Naive thymus-derived CD4-positive, alpha-beta T cell (primary cell): ENCODE measurements at places on chromosomes 7 and 10.

DNA sequence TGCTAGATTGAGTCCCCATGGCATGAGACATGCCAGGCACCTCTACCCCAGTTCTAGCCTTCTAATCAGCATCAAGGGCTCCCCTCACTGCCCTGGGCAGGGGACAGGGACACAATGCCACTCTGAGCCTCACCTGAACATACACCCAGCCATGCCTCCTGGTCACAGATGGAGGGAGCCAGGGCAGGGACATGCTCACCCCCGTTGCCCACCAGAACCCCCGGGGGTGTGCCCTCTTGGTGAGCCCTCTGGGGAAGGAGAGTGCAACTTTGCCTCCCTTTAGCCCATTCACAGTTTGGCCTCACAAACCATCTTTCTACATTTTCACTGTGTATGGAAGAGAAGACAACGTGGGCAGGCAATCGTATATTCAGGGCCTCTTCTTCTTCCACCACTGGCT is 167.2 kb downstream of the LCOR start:
- no peak for DNase-seq

- no peak for DNase-seq
Measured at GRCh38 chr7:34104115-34104514, 198.8 kb downstream of the BMPER start.

- DNase-seq = no peak
Measured at GRCh38 chr7:66257481-66257880, 52.3 kb downstream of the TPST1 start.

GRCh38 chr7:109951565-109951928 is 1139.4 kb upstream of the LRRN3 start:
- no peak for DNase-seq

- DNase-seq = no peak
Measured at GRCh38 chr7:83036721-83037380, 125.8 kb downstream of the PCLO start.

- no peak for DNase-seq
Measured at GRCh38 chr7:67590649-67591048, 594.0 kb downstream of the TYW1 start.

- DNase-seq = no peak
Measured at GRCh38 chr10:5468262-5469106, 30.9 kb downstream of the CALML5 start.

DNA sequence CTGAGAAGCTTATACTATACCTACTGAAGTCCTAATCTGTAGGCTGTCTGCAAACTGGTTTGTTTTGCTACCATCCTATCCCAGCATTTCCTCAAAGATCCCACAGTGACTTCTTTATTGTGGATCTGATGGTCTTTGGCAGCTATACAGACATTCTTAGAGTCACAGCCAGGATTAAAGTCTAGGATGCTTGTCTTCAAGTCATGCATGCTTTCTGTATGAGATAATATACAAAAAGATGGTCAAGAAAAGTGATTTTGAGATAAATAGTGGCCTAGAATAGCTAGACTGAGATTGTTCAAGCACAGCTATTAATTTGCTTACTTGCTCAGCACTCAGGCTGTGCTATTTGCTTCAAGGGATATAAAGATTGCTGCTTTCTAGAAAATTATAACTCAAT is 454.4 kb downstream of the AUTS2 start:
- no peak for DNase-seq

DNA sequence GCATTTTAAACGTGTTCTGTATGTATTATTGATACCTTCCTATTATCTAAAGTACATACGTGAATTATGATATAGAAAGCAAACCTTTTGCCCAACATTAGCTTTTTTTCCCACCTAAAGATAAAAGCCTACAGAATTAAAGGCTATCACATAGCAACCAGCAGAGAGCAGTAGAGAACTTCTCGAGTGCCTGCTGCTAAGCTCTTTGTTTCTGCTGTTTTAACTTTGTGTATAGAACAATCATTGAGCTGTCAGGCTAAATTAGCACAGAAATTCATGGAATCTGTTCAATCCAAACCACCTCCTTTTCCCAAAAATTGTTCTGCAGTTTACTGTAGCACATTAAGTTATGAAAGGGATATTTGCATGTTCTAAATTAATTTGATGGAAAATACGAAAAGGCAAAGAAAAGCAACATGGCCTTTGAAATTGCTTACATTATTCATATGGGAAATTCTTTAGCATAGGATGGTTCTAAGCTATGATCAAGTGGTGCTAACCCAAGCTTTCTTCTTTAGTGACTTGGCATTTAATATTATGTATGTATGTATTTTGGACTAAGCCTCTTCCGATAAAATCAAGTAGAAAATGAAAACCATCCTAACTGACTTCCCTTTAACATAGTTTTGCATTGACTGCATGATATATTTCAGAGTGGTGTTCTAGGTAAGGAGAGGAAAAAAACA is 1288.5 kb downstream of the GATA3 start:
- peak; percentile 48 for DNase-seq

DNA sequence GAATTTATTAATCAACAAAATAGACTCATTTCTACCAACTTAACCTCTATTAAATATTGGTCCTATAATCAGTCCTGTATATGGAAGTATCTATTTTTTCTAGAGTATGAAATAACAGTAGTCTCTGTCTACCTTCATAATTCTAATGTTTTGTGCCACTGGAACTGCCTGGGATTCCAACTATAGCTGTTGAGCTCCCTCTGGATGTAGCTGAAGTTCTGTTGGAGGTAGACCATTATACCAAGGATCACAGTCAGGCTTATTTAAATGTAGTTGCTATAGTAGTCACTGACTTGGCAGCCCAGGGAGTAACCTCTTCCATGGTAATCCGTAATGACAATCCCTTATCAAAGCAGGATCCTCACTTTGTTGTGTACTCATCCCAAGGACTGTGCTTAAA is 48.5 kb upstream of the PHYHIPL start:
- no peak for DNase-seq

GRCh38 chr7:121288894-121289293 is 39.9 kb upstream of the WNT16 start:
- DNase-seq = no peak

GRCh38 chr10:3192856-3193635 is 20.5 kb upstream of the PITRM1 start:
- DNase-seq = peak; percentile 42

GRCh38 chr7:38147005-38147404 is 31.0 kb upstream of the STARD3NL start:
- no peak for DNase-seq

DNA sequence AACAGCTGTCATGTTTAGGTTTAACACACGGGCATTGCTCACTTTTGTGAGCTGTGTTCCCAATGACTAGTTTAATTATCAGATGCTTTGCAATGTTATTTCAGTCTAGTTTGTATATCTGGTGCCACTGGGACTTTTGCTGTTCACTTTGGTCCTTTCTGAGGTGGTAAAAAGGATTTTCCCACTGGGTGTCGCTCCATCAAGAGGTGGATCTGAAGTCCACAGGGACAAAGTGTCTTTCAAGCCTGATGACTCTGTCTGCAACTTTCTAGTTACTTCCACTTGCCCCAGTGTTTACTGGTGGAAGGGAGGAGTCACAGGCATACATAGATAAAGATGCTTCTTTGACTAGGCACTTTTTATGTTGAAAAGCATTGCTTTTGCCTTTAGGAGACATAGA is 242.2 kb downstream of the HGF start:
- no peak for DNase-seq

GRCh38 chr7:516606-517456 is 2.8 kb downstream of the PDGFA start:
- no peak for DNase-seq

DNA sequence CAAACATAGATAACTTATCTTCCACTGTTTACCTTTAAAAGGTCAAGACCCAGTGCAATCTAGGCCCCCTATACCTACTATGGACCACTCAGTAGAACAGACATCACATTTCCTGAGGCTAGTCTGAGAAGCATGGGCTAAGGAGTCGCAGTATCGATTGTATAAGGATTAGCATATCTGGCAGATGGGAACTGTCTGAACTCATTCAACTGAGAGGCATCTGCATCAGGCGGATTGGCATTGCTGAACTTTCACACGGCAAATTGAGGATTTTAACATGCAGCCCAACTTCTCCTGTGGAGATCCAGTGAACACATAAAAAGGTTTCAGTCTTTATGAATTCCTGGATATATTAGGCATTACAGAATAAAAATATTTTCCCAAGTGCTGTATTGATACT is 89.1 kb upstream of the LRGUK start:
- DNase-seq = no peak

GRCh38 chr7:35874886-35875285 is 74.0 kb downstream of the SEPTIN7 start:
- DNase-seq = no peak

DNA sequence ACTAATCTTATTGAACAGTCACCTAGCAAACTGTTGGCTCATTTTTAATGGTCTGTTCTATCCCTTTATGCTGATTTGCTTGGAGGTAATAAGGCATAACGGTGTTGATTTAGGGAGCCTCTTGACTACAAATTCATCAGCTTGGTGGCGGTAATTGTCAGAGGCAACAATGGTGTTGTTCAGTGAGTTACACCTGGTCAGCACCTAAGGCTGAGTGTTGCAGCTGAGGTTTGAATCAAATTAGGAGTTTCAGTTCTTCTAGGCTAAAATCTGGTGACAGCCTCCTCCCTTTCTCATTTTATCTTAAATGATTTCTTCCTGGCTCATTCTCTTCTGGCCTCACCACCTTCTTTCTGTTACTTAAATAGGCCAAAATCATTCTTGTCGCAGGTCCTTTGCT is 42.3 kb upstream of the SP8 start:
- no peak for DNase-seq

- no peak for DNase-seq
Measured at GRCh38 chr10:131419797-131420196, 108.3 kb upstream of the TCERG1L start.

GRCh38 chr7:128891942-128892269 is 18.6 kb downstream of the KCP start:
- DNase-seq = no peak

GRCh38 chr7:150450491-150451001 is at the start of gene GIMAP8:
Gene GIMAP8, plus strand, starts transcription at chr7:150450630. Its CDS starts 16,069 bp downstream, at chr7:150466699.
- peak; percentile 66 for DNase-seq

GRCh38 chr7:118059209-118059608 is 124.8 kb upstream of the LSM8 start:
- DNase-seq = no peak

DNA sequence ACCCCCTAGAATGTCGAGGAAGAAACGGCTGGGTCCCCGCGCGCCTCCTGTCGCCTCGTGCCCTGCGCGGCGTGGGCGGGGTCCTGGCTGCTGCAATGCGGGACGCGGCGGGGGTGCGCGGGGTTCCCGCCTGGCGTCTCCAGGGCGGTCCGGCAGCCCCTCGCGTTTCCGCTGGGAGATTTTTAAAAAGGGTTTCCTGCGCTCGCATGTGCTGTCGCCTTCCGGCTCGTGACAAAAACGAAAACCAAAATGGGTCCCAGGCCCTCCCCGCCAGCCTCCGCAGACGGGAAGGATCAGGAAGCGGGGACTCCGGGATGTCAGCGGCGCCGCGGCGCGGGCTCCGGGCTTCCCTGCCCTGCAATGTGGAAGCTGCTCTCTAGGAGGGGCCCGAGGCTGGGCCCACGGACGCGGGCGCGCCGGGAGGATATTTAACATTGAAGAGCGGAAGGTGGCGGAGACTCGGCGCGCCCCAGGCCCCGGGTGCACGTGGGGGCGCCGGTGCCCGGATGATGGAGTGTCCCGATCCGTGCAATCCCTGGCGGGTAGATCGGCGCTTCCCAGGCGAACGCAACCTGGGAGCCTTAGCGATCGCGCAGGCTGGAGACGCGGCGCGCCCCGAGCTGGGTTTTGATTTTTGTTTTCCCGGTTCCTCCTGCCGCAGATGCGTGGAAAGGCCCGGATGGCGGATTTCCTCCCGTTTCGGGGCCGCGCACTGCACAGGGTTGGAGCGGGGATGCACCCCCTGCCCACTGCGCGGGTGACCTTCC is 1.0 kb downstream of the PFKP start:
- peak; percentile 50 for DNase-seq

DNA sequence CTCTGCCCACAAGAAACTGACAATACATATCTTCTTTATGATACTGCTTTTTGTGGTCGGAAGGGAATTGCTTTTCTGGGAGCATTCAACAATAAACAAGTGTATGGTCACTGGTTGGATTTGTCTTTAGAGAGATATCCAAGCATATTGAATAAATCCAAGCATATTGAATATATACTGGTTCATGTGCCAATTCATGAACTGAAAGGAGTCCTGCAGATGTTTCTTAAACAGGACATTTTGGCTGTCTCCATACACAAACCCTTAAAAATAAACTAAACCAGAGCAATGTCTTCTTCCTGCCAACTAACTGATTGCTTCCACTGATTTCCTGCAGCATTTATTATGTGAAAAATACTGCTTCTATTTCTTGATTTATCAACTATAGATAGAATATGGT is 173.9 kb downstream of the FOXP2 start:
- DNase-seq = no peak

GRCh38 chr10:34188221-34188620 is 626.9 kb downstream of the PARD3 start:
- DNase-seq = no peak

DNA sequence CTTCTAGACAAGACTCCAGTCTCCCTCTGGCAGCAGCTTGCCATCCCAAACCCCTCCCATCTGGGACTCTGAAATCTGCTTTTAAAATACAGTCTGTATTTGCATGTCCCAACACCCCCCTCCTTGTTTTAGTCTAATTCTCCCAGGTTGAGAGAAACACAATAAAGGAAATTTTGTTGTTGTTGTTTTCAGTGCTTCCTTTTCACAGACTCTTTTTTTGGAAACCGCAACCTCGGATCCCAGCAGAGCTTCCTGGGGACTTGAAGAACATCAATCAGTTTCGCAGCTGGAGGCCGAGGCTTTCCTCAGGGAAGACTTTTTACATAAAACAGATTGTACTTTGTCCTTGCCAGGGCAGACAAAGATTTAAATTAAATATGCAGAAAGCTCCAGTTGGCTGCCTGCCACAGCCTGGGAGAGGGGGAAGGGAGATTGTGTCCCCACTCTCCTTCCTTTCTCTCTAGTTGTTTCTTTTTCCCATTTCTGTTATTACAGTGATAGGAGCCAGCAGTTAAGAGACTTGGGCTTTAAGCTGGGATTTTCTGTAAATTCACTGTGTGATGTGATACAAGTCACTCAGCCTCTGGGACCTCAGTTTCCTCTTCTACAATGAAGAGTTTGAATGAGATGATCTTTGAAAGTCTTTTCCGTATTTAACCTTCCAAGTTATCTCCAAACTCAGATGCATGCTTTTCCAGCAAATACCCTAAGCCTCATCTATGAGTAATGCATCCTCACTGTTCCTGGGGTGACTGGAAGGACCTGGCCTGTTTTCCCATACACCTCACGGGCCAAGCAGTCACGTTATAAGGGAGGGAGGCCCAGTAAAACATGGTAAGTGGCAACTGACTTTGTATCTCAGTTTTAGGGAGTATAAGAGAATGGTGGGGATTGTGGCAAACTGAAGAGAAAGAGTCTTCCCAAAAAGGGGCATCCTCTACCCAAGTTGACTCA is 192.3 kb downstream of the REEP3 start:
- DNase-seq = no peak

GRCh38 chr10:11425296-11425610 is 186.2 kb downstream of the USP6NL start:
- DNase-seq = no peak

DNA sequence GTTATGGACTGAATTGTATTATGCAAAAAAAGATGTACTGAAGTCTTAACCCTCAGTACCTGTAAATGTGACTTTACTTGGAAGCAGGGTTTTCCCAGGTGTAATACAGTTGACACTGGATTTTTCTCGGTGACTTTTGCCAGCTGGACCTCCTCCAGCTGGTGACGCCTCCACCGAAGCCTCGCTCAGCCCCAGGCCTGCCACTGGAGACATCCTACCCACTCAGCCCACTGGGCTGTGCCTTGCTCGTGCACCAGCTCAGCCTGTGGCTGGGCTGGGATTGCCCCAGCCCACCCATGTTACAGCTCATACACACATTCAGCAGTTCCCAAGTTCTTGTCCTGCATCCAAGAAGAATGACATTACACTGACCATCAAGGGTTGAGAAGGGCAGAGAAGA is 42.4 kb upstream of the GPR22 start:
- no peak for DNase-seq
